ENCODE measurements at places on chromosomes 7 and 10.

DNA sequence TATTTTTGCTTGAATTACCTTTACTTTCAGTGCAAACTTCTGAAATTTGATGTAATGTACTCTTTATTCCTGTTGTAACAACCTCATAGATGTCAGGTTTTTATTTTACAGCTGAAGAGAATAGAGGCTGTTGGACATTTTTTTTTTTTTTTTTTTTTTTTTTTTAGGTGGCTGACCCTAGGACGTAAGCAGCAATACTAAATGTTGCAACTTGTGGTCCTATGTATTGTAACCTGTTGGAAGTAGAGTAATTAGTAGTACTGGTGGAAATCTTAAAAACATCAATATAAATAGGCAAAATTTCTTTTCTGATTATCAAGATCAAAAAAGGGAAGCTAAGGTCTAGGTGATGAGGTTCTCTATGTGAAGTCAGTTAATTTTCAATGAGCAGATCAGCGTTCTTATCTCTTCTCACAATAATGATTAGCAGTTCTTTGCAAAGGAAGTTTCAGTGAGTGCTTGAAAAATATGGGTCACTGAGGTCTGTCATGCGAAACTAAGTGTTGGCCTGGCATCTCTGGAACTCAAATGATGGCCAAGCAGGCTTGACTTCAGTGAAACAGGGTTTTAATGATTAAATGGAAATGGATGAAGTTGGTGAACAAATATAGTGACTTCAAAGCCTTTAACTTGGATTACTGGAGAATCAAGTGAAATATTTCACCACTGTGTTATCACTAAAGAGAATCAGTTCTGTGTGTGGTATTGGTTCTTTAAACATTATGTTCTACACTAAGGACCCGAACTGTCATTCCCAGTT is 42.7 kb downstream of the BICC1 start:
- DNase-seq: no peak

GRCh38 chr7:28483112-28483511 is 70.8 kb downstream of the CREB5 start:
- DNase-seq: no peak

DNA sequence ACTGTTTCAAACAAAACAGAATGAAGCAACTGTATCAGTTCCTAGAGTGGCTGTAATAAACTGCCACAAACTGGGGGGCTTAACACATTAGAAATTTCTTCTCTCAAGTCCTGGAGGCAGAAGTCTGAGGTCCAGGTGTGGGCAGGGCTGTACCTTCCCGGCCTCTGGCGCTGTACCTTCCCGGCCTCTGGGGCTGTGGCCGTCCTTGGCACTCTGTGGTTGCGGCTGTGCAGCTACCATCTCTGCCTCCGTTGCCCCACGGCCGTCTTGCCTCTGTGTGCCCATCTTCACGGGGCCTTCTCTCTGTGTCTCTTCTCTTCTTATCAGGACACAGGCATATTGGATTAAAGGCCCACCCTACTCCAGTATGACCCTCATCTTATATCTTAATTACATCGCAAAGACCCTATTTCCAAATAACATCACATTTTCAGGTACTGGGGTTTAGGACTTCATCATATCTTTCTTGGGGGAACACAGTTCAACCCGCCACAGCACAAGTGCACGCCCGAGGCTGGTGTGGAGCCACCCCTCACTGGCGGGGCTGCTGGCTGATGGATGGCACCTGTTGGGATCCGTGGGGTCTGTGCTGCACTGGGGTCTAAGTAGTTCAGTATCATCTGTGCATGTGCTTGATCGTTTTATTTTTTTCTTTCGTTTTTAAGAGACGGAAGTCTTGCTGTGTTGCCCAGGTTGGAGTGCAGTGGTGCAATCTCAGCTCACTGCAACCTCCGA is 123.2 kb downstream of the ACTR3B start:
- DNase-seq: no peak

- no peak for DNase-seq
Measured at GRCh38 chr10:47060356-47060755, 149.1 kb downstream of the PTPN20 start.

DNA sequence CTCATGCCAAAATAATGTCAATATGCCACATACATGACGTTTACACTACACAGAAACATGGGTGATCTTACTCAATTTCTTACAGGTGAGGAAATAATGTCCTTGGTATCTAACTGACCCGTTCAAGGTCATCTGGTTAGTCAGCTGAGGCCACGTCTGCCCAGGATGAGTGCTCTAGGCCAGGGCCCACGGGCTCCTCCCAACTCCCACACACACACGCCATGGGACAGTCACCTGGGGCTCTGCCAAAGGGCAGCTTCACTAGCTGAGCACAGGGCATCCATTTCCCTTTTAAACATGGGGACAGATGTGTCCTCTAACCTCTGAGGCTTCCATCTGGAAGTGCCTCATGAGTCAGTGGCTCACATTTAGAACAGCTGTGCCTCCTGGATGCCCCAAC is 123.9 kb downstream of the TNS3 start:
- DNase-seq: no peak

DNA sequence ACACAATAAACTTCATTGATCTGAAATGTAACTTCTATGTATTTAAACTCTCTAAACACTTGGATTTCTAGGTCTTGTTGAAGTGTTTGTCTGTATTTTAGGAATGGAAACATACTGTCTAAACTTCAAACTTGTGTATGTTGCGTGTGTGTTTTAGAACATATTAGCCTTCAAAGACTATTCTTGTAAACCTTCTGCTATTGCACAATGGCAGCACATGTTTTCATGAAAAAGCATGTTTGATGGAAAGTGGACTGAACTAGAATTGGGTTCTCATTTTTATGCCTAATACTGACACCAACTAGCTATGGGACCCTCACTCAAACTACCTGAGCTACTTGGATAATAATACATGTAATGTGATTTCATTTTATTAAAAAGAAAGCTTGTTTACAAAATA is 592.6 kb downstream of the IPMK start:
- DNase-seq: no peak

GRCh38 chr7:35909870-35910357 is 109.1 kb downstream of the SEPTIN7 start:
- DNase-seq: no peak

DNA sequence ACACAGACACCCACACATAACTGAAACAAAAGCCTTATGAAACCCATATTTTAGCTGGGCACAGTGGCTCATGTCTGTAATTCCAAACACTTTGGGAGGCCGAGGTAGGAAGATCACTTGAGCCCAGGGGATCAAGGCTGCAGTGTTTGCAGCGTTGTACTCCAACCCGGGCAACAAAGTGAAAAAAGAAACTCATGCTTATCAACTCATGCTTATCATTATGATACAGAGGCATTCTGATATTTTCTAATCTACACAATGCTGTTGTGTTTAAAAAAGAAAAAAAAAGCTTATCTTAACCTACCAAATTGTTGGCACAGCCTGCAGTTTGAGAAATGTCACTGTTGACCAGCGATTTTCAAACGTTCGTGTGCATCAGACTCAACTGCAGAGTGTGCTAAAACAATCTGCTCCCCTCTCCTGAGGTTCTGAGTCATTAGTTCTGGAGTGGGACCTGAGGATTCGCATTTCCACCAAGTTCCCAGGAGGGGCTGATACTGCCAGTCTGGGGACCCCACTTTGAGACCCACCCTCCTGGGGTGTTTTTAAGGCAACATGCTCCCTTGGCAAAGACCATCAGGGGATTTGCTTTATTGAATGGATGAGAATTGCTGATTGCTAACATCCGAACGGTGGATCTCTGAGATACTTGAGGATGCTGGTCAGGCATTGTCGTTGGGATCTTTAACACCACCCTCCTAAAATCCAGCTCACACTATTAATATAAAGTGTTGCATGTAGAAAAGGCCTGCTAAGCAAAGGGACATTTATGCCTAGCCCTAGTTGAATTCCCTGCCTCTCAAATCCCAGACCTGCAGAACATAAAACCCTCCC is 16.2 kb downstream of the CHST3 start:
- DNase-seq: no peak

DNA sequence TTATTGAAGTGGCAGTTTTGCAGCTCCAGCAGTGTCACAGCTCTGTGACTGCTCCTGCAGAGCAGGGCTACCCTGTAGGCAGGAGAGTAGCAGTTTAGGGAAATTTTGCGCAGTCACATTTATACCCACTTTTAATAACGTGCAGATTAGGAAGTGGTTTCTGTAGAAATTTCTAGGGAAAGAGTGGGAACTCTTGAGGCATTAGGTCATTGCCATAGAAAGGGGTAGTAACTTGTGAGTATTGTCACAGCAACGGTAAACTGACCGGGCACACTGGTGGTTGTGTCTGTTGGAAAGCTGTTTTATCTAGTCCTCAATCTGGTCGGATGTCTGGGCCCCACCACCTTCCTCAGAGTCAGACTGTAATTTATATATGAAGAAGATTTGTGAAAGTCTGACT is 51.9 kb downstream of the CDC14C start:
- no peak for DNase-seq

DNA sequence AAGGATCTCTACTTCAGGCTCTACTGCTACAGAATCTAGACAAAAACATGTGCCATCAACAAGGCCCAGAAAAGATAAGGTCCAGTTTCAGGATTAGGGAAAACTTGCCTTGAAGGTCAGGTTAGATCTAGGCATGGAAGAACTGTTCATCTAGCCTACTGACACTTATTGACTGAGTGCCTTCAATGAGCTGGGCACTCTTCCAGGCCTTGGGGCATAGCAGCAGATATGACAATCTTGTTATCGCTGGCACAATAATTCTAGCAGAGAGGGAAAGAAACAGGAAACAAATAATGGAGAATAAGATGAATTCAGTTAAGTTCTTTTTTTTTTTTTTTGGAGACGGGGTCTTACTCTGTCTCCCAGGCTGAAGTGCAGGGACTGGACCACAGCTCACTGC is 71.6 kb downstream of the ADCYAP1R1 start:
- no peak for DNase-seq

GRCh38 chr10:80503584-80504157 is 34.0 kb upstream of the SH2D4B start:
- no peak for DNase-seq

- no peak for DNase-seq
Measured at GRCh38 chr7:73681031-73681430, 2.2 kb downstream of the DNAJC30 start.

DNA sequence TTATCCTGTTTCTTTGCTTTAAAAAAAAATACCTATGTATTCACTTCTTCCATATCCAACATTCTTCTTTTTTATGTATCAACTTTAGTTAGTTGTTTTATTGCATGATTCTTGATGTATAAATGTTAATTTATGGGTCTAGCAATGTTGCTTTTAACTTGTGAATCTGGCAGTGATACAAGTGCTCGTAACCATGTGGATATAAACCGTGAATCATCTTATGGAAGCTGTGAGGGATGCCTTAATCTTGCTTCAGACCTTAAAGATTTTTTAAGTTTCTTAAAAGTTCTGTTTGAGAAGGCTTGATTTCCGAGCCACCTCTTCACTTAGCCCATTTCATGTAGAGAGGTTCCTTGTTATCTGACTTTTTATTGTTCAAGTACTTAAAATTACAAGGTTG is 25.9 kb downstream of the HELLS start:
- no peak for DNase-seq

DNA sequence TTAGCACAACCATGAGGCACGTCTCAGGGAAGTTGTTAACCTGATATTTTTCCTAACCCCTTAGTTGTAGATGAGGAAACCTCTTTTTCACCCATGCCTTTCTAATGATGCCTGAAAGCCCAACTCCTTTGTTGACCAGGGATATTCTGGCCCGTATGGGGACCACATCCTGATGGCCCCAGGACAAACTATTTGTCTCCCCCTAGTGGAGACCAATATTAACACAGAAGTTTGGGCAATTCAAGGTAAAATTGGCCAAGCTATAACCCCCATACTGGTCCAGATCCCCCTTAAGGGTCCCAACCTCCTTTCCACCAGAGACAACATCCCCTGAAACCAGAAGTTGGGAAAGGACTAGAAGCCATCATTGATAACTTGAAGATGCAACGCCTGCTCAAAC is 893.3 kb downstream of the SORCS1 start:
- no peak for DNase-seq

DNA sequence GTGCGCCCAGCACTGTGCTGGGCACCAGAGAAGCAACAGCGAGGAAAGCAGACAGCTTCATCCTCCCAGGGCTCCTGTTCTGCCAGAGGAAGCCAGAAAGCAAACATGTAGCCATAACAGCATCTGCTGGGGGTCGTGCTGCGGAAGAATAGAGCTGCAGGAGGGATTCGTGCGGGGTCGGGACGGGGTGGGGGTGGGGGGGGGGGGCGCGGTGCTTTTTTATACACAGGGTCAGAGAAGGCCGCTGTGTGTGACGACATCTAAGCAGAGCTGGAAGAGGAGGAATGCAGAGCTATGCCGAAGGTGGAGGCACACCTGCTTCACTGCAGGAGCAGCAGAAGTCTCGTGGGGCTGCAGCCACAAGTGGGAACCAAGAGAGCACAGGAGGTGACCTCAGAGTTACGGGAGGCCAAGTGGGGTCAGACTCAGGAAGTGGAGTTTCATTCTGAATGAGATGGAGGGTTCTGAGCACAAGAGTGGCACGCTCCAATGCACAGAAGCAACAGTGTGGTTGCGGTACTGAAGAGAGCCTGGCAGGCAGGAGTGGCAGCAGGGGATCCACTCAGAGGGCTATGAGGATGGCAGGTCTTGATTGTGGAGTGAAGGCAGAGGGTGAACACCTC is 11.1 kb downstream of the PKD1L1 start:
- DNase-seq: no peak

GRCh38 chr10:133247681-133248333 is 10.2 kb downstream of the VENTX start:
- no peak for DNase-seq

DNA sequence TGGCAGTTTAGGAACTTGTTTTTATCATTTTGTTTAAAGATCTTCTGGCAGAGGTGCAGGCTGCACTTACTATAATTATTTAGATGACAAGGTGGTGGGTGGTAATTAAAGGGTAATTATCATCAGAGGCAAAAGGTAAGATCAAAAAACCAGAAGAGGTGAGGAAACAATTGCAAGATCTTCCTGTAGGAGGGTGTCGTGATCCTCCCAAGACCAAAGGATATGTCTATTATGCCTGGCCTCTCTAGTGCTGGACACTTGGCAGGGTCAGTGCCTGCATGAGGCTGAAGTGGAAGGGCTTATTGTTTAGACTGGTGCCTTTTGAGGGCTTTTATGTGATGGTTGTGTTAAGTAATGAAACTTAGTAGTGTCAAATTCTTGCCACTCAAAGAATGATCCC is 1.8 kb upstream of the WAPL start:
- no peak for DNase-seq

- DNase-seq: no peak
Measured at GRCh38 chr10:61179771-61180170, 235.8 kb upstream of the RHOBTB1 start.

DNA sequence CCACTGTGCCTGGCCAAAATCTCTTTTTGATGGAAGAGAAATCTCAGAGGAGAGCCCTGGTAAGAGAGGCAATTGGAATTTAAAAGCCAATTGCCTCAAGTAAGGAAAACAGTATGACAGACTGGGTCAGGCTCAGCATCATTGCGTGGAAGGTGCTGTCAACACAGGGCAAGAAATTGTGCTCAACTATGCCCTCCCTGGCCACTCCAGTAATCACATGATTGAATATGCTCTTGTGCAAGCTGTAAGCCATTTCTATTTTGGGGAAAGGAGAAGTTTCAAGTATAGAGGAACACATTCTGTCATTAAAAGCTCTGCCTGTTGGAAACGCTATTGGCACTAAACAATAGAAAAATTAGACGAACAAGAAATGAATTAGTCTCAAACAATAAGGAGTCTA is 1127.7 kb downstream of the REEP3 start:
- DNase-seq: no peak

Measured in posterior cingulate gyrus (tissue), 11 donors.